Right lobe of liver (tissue), 6 donors: ENCODE measurements at places on chromosomes 2 and 18.

- no peak for DNase-seq
These were observed 344.3 kb upstream of the KCNH7 start for GRCh38 chr2:163182764-163183354.

DNA sequence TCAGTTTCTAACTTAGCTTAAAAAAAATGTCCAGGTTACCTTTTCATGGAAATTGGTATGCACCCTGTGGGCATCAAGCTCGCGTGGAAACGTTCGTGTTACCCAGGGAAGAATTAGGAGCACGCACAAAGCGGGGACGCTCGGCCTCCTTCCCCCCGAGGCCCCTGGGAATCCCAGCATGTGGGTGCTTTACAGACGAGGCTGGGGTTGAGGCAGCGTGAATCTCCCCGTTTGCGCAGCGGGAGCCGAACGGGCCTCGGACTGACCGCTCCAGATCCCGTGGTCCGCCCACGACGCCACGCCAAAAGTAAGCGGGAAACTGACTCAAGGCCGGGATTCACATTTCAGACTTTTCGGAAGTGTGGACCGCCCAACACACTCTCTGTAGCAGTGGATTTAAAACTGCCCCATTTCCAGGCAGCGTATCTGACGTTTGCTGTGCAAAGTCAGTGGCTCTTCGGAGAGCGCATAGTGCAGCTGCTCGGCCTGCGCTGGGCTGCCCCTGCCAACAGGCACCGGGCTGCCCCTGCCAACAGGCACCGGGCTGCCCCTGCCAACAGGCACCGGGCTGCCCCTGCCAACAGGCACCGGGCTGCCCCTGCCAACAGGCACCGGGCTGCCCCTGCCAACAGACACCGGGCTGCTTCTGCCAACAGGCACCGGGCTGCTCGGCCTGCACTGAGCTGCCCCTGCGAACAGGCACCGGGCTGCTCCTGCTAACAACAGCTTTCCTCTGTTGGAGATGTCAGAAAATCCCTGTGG, 49.7 kb downstream of the SH3YL1 start:
- peak; percentile 86 for DNase-seq

DNA sequence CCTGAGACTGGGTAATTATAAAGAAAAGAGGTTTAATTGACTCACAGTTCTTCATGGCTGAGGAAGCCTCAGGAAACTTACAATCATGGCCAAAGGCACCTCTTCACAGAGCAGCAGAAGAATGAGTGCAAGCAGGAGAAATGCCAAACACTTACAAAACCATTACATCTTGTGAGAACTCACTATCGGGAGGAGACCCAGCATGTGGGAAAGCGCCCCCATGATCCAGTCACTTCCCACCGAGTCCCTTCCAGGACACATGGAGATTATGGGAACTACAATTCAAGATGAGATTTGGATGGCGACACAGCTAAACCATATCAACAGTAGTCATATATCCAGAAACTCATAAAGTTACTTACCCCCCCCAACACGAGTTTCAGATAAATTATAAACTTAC, 28.6 kb downstream of the TLK1 start:
- no peak for DNase-seq

DNA sequence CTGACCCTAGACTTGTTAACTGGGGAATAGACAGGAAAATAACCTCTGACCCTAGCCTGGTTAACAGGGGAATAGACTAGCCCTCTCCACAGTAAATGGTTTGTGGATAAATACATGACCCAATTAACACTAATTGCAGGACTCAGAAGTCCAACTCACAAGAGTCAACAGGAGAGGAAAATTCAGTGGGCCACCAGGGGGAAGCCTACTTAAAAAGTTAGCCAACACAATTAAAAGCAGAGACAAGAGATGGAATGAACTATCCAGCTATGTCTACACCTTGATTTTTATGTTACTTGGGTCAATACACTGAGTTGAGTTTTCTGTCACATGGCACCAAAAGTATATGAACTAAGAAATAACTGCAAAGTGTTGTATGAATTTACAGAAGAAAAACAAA, 158.8 kb upstream of the SLC39A10 start:
- peak; percentile 58 for DNase-seq

GRCh38 chr2:160408959-160409291, 84.7 kb downstream of the RBMS1 start:
- no peak for DNase-seq

GRCh38 chr18:22558945-22559385, 141.2 kb upstream of the CTAGE1 start:
- DNase-seq: peak; percentile 89

GRCh38 chr18:2420367-2420766, 150.9 kb downstream of the METTL4 start:
- no peak for DNase-seq

GRCh38 chr18:28854964-28855363, 678.0 kb upstream of the CDH2 start:
- no peak for DNase-seq

DNA sequence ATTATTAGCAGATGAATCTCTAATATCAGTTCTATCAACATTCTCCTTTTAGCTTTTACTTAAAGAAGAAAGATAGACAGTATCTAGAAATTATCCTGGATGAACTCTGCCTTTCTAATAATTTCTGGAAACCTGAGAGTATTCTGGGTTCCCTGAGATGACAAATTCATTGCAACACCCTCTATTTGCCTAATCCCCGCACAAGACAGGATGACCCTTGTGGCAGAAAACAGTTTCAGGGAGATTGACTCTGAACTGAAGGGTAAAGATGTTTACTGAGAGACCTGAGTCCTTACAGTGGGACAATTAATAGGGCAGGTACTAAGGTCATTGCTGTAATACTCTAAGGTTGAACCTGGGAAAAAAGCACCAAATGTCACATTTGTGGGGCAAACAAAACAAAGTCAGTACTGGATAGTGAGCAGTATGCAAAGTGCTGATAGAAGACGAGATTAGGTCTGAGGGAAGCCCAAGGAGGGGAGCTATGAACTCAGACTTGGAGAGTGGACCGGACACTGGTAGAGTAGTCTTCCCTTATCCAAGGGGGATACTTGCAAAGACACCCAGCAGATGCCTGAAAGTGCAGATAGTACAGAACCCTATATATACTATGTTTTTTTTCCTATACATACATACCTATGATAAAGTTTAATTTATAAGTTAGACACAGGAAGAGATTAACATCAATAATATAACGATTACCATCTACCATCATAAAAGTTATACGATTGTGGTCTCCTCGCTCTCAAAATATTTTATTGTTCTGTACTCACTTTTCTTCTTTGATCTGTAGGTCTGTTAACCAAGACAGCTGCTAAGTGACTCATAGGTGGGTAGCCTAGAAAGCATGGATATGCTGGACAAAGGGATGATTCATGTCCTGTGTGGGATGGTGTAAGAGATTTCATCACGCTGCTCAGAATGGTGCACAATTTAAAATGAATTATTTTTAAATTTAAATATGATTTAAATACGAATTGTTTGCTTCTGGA, 148.3 kb upstream of the KLHL14 start:
- no peak for DNase-seq

GRCh38 chr2:40451918-40452605, at the start of gene SLC8A1:
SLC8A1 (minus strand) TSS chr2:40452090.
- no peak for DNase-seq

DNA sequence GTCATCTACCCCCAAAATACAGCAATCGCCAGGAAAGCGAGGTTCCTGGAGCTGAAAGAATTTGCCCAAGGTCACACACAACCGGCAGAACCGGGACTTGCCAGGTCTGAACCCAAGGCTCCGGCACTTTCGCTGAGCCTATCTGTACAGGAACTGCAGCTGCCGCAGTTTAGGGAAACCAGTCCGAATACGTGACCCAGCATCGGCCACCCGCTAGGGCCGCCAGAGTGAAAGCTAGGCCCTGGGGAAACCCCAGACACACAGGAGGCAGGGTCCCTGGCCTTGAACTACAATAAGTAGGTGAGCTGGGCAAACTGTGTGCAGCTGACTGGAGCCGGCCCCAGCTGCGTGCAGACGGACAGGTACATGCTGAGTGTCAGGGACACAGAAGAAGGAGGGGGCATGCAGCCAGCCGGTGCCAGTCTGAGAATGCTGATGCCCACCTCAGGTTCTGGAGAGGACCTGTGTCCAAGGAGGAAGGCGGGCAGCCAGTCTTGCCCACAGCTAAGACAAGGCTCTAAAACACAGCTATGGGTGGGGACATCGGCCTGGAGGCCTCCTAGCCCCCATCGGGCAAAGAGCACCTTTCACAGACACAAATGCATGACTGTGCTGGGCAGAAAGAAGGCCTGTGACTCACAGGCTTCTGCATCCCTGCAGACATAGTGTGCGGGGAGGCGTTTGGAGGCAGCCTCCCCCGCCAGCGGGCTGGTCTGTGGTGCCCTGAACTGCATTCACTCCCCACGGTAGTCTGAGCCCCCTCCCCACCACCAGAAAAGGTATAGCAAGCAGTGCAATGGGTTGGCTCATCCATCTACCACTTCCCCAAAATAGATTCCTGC, 107.4 kb upstream of the ID2 start:
- no peak for DNase-seq

DNA sequence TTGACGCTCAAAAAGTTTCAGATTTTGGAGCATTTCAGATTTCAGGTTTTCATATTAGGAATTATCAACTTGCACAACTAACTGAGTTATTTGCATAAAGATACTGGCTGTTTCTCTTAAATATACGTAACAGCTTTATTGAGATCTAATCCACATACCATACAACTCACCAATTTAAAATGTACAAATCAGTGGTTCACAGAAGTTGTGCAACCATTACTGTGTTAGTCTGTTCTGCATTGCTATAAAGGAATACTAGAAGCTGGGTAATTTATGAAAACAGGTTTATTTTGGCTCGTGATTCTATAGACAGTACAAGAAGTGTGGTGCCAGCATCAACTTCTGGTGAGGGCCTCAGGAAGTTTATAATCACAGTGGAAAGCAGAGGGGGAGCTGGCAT, 8.2 kb downstream of the ATIC start:
- no peak for DNase-seq

DNA sequence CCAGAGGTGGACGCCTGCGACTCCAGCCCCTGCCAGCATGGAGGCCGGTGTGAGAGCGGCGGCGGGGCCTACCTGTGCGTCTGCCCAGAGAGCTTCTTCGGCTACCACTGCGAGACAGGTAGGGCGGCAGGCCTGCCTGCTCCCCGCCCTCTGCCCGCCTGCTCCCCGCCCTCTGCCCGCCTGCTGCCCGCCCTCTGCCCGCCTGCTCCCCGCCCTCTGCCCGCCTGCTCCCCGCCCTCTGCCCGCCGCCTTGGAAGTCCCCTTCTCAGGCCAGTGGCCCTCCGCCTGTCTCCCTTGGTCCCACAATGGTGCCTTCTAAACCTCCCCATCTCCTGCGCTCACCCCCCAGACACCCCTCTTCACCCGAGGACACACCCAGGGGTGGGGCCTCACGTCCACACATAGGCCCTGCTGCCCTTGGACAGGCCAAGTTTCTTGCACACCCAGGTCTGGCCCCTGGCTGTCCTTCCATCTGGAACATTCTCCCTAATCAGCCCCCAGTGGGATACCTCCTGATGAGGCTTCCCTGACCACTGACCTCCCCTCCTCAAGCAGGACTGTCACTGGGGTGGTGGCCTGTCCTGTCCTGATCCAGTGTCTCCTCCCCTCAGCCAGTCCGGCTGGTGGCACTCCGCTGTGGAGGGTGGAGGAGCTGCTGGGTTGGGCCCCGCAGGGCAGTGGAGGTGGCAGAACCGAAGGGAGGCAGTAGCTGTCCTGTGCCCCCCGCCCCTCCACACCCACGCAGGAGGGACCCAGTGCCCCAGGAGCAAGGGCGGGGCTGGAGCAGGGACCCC, 37.9 kb downstream of the MTERF4 start:
- DNase-seq: no peak

GRCh38 chr2:241148239-241148638, 1.0 kb downstream of the PASK start:
- no peak for DNase-seq

- DNase-seq: no peak
These were observed 117.4 kb downstream of the FAM210A start for GRCh38 chr18:13608791-13609532.

- DNase-seq: no peak
These were observed 130.6 kb downstream of the THADA start for GRCh38 chr2:43465234-43465633.

GRCh38 chr2:84631047-84631446, 114.7 kb downstream of the DNAH6 start:
- no peak for DNase-seq

- peak; percentile 70 for DNase-seq
These were observed 142.2 kb downstream of the ESCO1 start for GRCh38 chr18:21458310-21458709.

DNA sequence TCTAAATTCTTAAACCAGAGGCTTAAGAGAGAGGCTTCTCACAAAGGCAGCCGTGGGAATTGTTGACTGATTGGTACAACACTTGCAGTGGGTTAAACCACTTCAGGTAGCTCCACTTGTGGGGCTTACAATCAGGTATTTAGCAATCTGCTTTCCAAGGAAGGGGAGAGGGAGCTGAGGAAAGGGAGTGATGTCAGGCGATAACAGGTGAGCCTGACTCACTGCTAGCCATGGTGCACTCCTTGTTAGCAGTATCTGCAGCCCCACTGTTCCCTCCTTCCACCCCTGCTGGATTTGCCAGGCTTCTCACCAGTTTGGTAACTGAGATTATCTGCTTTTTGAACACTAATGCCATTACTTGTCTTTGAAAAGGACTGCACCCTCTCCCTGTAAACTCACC, 1056.7 kb upstream of the FANCL start:
- no peak for DNase-seq

- no peak for DNase-seq
These were observed 54.7 kb downstream of the INO80D start for GRCh38 chr2:206031162-206031784.

GRCh38 chr2:67646714-67647333, 249.7 kb downstream of the ETAA1 start:
- no peak for DNase-seq

DNA sequence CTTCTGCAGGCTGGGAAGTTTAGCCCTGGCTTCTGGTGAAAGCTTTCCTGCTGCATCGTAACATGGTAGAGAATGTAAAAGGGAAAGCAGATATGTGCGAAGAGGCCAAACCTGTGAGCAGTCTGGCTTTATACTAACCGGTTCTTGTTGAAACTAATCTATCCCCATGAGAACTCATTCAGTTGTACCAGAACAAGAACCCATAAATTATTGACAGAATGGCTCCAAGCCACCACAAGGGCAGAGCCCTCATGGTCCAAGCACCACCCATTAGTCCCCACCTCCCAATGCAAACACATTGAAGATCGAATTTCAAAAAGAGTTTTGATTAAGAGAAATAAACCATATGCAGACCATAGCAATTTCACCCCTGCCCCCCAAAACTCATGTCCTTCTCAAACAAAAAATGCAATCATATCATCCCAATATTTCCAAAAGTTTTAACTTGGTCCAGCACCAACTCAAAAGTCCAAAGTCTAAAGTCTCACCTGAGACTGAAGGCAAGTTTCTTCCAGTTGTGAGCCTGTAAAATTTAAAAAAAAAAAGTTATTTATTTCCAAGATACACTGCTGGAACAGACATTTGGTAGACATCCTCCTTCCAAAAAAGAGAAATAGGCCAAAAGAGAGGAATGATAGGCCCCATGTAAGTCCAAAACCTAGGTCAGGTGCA, 318.9 kb downstream of the CNTNAP5 start:
- peak; percentile 64 for DNase-seq

DNA sequence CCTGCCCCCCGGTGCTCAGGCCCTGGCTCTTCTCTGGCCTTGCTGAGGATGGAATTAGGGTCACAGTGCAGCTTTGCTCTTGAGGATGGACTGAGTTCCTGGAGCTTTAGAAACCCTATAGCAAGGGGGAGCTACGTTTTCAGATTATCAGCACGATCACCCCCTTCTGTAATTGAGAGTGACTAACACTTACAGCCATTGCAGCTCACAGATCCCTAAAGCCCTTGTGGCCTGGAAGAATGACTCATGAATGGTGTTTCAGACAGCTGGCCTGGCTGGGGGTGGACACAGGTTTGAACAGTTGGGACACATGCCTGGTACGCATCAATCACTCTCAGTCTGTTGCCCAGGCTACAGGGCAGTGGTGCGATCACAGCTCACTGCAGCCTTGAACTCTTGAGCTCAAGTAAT, 79.7 kb upstream of the IGFBP5 start:
- no peak for DNase-seq
